ENCODE measurements at places on chromosomes 4 and X. TPM values are rescaled to one million over a fixed set of nuclear protein-coding genes. Genes with fewer than 3 reads are reported as not detected.
A peak's percentile ranks its signal among the peaks of the same experiment; 100 is the strongest.

GRCh38 chr4:158170691-158171561, 1.9 kb downstream of the GASK1B start:
- H3K4me1 ChIP-seq: peaks cover 44% of the 10 kb centered on the region
- no peak for DNase-seq
- peak overlapping the region; percentile 62 for H3K27ac ChIP-seq
- peak overlapping the region; percentile 53 for H3K4me3 ChIP-seq
- no peaks in the 10 kb centered on the region for H3K36me3 ChIP-seq

DNA sequence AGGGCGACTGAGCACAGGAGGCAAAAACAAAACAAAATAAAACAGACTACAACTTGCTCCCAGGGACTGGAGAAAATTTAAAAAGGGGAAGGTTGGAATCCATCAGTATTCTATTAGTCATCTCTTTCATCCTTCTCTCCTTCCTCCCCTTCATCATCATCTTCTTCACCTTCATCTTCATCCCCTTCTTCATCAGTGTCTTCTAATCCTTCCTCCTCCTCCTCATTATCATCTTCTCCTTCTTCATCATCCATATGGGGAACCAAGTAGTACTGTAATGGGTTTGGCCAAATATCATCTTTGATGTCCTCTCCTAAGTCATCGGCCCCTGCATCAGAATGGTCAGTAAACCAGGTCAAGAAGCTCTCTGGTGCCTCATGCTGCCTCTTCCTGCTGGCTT, 6.9 kb upstream of the MCUB start:
- peaks cover 7% of the 10 kb centered on the region for H3K4me1 ChIP-seq
- H3K27me3 ChIP-seq: no peaks in the 10 kb centered on the region
- no peaks in the 10 kb centered on the region for H3K36me3 ChIP-seq
- H3K4me3 ChIP-seq: no peak overlapping the region
- no peak for DNase-seq

DNA sequence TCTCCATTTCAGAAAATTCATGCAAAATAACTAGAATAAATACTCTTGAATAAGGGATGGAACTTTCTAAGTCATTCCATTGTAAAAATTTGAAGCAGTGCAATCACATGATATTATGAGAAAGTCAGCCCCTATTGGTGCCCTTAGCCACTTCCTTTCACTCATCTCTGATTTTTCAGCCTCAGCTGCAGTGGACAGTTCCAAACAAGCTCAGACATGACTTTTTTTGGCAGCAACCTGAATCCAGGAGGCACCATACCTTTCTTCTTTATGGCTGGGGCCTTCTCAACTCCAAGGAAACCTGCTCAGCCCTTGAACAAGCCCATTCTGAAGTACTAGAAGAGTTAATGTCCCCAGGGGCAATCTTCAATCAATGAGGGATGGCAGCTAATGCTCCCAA, 40.5 kb downstream of the MAPK10 start:
- no peak for DNase-seq
- H3K4me1 ChIP-seq: no peaks in the 10 kb centered on the region
- no peaks in the 10 kb centered on the region for H3K36me3 ChIP-seq
- no peak overlapping the region for H3K4me3 ChIP-seq
- no peaks in the 10 kb centered on the region for H3K27me3 ChIP-seq
- no peak overlapping the region for H3K27ac ChIP-seq

- H3K4me1 ChIP-seq: no peaks in the 10 kb centered on the region
- peaks cover 52% of the 10 kb centered on the region for H3K36me3 ChIP-seq
- H3K4me3 ChIP-seq: no peak overlapping the region
- no peak overlapping the region for H3K27ac ChIP-seq
- no peak for DNase-seq
- H3K27me3 ChIP-seq: no peaks in the 10 kb centered on the region
Observed at GRCh38 chr4:102639598-102639997, 121.2 kb downstream of the MANBA start.

DNA sequence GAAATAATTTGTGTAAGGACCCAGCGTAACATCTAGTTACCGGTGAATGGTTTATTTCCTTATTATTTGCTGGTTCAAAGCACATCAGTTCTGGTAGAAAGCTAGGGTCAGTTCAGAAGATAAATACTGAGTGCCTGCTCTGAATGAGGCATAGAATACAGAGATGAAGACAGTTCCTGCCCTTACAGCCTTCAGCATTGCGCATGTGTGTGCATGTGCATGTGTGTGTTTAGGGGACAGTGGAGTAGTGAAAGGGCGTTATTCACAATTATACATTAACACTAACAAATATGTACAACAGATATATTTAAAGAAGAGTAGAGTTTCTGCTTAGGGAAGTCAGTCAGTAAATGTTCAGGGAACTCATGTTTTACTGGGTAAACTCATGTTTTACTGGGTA, 29.1 kb downstream of the CEP135 start:
- H3K36me3 ChIP-seq: peaks cover 53% of the 10 kb centered on the region
- no peaks in the 10 kb centered on the region for H3K27me3 ChIP-seq
- no peak for DNase-seq
- no peak overlapping the region for H3K4me3 ChIP-seq
- no peaks in the 10 kb centered on the region for H3K4me1 ChIP-seq

GRCh38 chr4:89196745-89197144, 85.4 kb downstream of the TIGD2 start:
- no peaks in the 10 kb centered on the region for H3K4me1 ChIP-seq
- no peak overlapping the region for H3K4me3 ChIP-seq
- no peak overlapping the region for H3K27ac ChIP-seq
- H3K36me3 ChIP-seq: no peaks in the 10 kb centered on the region
- no peak for DNase-seq

DNA sequence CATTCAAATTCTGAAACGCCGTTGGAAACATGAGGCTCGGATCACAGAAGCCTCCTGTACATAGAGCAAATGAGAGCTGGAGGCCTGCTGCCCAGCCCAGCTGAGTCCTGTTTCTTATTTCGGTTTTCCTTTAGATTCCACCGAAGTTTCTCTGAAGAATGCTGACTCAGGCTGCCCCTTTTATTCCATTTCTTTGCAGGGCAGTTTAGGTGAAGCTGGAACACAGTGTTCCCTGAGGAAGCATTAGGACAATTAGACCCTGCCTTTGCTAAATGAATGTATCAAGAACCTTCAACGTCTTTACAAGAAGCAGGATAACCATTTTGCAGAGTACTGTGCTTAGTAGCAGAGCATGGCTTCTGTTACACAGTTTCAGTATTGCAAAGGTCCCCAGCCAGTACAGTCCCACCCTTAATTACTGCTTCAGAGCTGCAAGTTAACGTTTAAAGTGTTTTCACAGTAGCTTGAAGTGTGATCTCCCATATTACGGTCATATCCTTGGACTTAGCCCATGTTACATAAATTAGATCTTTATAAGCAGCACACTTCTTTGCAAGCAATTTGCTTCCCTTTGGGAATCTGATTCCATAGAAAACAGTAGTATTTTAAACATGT, 117.0 kb downstream of the TBL1X start:
- H3K4me3 ChIP-seq: no peak overlapping the region
- no peak for DNase-seq
- H3K27me3 ChIP-seq: peaks cover 4% of the 10 kb centered on the region
- no peak overlapping the region for H3K27ac ChIP-seq
- H3K4me1 ChIP-seq: no peaks in the 10 kb centered on the region
- H3K36me3 ChIP-seq: no peaks in the 10 kb centered on the region

DNA sequence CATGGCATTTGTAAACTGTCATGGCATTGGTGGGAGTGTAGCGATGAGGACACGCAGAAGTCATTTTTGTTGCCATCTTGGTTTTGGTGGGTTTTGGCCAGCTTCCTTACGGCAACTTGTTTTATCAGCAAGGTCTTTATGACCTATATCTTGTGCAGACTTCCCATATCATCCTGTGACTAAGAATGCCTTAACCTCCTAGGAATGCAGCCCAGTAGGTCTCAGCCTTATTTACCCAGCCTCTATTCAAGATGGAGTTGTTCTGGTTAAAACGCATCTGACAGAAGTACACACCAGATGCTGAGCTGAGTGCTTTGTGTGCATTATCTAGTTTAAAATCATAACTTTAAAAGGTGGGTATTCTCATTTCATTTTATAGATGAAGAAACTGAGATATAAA, 268.8 kb upstream of the GALNT7 start:
- H3K27ac ChIP-seq: no peak overlapping the region
- no peaks in the 10 kb centered on the region for H3K36me3 ChIP-seq
- H3K4me3 ChIP-seq: no peak overlapping the region
- H3K4me1 ChIP-seq: no peaks in the 10 kb centered on the region
- no peak for DNase-seq

DNA sequence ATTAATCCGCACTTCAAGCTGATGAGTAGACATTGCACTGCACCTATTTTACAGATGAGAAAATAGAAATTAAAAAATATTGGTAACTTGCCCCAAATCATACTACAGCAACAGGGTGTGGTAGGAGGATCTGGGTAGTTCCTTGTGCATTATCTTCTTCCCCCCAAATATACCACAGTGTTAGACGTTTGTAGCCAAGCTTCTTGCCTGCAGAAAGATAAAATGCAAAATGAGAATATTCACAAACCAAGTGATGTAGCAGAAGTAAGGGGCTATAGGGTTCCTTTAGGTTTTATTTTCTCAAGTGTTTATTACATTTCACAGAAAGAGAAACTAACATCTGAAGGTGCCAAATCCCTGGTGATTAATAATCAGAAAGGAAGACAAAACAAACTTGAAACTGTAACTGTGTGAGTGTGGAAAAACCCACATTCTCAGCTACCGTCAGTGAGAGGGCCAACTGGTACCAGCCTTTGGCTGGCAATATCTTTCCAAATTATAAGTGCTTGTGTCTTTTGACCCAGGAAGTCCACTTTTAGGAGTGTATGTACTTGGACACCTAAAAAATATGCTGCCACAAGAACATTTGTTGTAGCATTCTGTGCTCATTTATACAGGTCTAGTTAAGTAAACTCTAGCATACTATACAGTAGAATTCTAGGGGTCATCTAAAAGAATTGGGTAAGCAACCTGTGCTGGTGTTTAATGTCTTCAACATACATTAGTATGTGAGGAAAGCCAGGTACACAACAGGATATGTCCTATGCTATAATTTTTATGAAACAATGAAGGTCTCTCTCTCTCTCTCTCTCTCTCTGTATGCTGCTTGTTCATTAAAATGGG, 6.7 kb upstream of the CD38 start:
- no peak overlapping the region for H3K27ac ChIP-seq
- no peaks in the 10 kb centered on the region for H3K27me3 ChIP-seq
- no peak overlapping the region for H3K4me3 ChIP-seq
- no peak for DNase-seq
- no peaks in the 10 kb centered on the region for H3K36me3 ChIP-seq
- peaks cover under 1% of the 10 kb centered on the region for H3K4me1 ChIP-seq

GRCh38 chr4:150108691-150109090, 30.4 kb downstream of the DCLK2 start:
- H3K27ac ChIP-seq: no peak overlapping the region
- H3K36me3 ChIP-seq: no peaks in the 10 kb centered on the region

DNA sequence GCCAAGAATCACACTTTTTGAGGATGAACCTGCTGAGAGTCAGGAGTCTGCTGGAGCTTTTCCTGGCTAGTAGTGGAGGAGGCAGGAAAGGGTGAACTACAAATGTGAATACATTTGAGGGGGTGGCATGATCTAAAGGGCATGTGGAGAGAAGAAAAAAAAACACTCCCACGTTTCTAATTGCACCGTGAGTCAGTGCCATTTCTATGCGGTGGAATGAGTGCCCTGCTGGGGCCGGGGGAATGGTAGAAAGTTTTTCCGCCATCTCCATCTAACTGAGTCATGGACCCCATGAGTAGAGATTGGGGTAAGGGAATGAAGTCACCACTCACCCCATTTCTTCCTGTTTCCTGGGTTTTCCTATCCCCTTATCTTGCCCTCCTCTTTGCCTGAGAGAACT, 19.8 kb downstream of the BEX3 start:
- DNase-seq: no peak
- H3K27ac ChIP-seq: no peak overlapping the region
- H3K4me3 ChIP-seq: no peak overlapping the region
- H3K36me3 ChIP-seq: no peaks in the 10 kb centered on the region
- H3K27me3 ChIP-seq: no peaks in the 10 kb centered on the region
- no peaks in the 10 kb centered on the region for H3K4me1 ChIP-seq

GRCh38 chr4:1221155-1221870, 27.6 kb downstream of the CTBP1 start:
- H3K27me3 ChIP-seq: no peaks in the 10 kb centered on the region
- peaks cover 33% of the 10 kb centered on the region for H3K4me1 ChIP-seq
- no peaks in the 10 kb centered on the region for H3K36me3 ChIP-seq
- DNase-seq: no peak

PNMA6F gene
- total RNA-seq: not detected

SMIM10L2A gene
- total RNA-seq: 2.4 TPM

FRG2 gene
- not detected for total RNA-seq

MAGEA8 gene
- total RNA-seq: not detected

ADAM29 gene
- total RNA-seq: not detected

PDGFRA gene
- 104 TPM for total RNA-seq

SSX4 gene
- not detected for total RNA-seq
